Epithelial cell of esophagus (primary cell): ENCODE measurements at places on chromosomes 1 and 21.

GRCh38 chr21:45162115-45162514 is 87.7 kb downstream of the ADARB1 start:
- no peak for DNase-seq

- DNase-seq: peak; percentile 60
These were observed 229.6 kb upstream of the JUN start for GRCh38 chr1:59013276-59013927.

DNA sequence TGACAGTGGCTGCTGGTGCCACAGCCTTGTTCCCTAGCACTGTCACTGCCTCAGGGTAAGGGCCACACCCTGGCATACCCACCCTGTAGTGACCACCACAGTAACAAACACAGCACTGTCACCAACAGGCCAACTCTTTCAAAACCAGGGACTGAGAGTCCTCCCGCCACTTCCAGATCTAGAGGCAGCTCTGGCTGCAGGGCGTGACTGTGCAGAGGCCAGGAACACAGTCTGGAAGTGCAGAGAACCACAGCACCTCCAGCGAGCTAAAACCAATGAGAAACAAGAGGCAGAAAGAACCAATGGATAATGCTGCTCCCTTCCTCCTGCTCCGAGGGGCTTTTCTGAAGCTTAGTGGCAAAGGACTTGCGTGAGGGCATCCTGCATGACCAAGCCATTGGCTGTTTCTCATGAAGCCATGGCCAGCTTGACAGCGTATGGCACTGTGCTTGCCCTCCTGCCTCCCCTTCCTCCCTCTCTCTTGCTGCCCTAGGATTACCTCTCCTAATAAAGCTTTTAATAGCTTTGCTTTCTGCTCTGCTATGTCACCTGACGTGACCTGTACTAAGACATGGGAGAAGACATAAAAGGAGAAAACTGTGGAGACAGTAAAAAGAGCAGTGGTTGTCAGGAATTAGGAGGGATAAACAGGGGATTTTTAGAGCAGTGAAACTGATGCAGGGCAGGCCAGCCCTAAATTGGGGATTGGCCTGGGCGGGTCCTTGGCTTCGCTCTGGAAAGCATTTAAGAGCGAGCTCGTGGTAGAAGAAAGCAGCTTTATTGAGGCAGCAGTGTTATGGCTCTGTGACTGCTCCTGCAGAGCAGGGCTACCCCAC is 7.2 kb downstream of the PARP1 start:
- no peak for DNase-seq

GRCh38 chr1:193270996-193271395 is 84.6 kb upstream of the B3GALT2 start:
- peak; percentile 41 for DNase-seq

GRCh38 chr1:36300526-36300925 is 5.6 kb upstream of the SH3D21 start:
- peak; percentile 85 for DNase-seq

- no peak for DNase-seq
These were observed 251.7 kb downstream of the BRINP3 start for GRCh38 chr1:190226006-190226405.
